Stimulated activated CD4-positive, alpha-beta T cell treated with anti-CD3 and anti-CD28 coated beads, Interleukin-12 subunit alpha, Interleukin-12 subunit beta, amount 100 ng/mL, for 48 hours (primary cell): ENCODE measurements at places on chromosomes 1 and 21.

DNA sequence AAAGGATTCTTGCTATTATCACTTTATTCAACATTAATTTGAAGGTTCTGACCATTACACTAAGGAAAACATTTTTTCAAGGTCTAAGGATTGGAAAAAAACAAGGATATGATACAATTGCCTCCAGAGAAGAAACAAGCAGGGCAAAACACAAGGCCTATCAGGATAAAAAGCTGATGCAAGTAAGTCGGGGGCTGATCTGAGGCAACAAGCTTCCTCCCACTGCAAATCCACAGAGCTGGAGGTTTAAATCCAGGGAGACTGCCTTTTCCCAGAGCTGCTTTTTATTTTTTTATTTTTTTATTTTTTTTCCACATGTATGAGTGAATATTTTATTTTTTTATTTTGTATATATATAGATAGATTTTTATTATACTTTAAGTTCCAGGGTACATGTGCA is 19.4 kb upstream of the S100A2 start:
- DNase-seq, result no peak

GRCh38 chr1:228830954-228831481 is 95.7 kb downstream of the RHOU start:
- no peak for DNase-seq

DNA sequence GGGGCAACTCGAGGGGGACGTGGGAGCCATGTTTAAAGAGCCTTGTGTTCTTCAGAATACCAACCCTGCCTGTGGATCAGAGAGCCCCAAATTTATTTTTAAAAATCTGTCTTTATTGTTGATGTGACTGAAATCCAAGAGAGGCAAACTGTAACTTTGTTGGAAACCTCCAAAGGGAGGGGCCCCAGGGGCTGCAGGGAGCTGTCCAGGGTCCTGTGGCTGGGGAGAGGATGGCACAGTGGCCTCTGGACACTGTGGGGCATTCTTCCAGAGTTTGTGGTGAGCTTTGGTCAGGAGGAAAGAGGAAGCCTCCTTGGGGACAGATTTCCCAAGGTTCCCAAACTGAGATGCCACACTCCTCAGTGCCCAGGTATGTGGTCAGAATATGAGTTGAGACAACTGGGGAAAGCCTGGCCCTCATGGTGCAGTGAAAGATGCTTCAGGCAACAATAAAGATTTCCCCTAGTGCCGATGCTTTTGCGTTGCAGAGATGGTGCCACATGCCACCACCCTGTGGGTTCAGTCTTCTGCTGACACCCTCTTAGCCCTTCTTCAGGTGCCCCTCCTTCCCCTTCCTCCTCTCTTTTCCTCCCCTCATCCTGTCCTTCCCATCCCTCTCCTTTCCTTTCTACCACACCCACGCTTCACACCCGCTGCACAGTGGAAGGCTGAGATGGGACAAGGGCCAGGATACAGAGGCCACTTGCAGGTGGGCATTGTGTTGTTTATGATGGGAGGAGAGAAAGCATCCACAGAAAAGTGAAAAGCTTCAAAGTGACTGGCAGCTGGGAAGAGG is 122.1 kb downstream of the UCK2 start:
- DNase-seq, result no peak

DNA sequence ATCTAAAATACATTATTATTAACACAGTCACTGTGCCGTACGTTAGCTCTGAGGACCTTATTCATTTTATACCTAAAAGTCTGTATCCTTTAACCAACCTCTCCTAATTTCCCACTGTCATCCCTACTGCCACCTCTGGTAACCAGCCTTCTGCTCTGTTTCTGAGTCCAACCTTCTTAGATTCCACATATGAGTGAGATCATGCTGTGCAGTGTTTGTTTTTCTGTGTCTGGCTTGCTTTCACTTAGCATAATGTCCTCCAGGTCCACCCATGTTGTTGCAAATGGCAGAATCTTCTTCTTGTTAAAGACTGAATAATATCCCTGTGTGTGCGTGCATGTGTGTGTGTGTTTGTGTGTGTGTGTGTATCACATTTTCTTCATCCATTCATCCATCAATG is 64.2 kb downstream of the ETS2 start:
- no peak for DNase-seq

GRCh38 chr1:168760781-168761180 is 31.8 kb upstream of the DPT start:
- no peak for DNase-seq

DNA sequence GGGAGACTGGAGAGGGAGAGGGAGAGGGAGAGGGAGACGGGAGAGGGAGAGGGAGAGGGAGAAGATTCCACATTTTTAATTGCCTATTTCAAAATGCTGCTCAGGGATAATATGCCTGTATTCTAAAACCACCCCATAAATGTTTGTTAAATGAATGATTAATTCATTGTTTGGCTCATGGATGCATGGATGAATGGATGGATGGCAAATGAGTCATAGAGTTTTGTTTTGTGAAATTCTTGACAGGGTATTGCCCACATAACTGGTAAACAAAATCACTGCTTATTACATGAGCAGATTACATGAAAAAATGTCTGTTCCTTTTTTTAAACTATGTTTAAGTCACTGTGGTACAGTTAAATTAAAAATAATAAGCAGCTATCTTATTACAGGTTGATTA is 220.4 kb downstream of the ZP4 start:
- no peak for DNase-seq

GRCh38 chr1:6424000-6424565 is 493 bp upstream of the ESPN start:
- no peak for DNase-seq
